ENCODE measurements at places on chromosomes 1 and 21.

- DNase-seq, result no peak
Measured at GRCh38 chr1:98963064-98963758, 41.5 kb downstream of the PLPPR5 start.

GRCh38 chr1:24357038-24357437 lies 37.9 kb downstream of the GRHL3 start:
- DNase-seq, result no peak

DNA sequence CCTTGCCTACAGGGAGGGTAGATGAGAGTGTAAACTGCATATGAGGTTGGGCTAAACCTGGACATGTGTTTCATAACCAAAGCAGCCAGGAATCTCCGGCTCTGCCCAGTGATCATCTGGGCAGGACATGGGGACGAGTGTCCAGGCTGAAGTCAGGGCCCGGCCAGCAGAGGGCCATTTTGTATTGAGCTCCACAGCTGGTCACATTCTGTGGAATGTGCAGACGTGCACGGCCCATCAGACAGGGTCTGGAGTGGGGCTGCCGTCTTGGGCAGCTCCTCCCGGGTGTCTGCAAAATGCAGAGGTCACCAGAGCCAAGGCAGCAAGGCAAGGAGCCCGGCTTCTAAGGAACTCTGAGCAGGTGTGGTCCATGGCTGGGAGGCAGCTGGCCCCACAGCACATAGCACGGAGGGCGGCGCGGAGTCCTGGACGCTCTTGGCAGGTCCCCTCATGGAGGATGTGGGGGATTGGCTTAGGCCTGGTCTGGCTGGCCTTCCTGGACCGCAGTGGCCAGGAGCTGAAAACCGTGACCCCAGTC lies 6.2 kb downstream of the LRRC3 start:
- DNase-seq, result no peak

GRCh38 chr1:115829947-115830346 lies 11.0 kb downstream of the NHLH2 start:
- no peak for DNase-seq

GRCh38 chr1:230026572-230026971 lies 40.5 kb upstream of the GALNT2 start:
- DNase-seq, result no peak

GRCh38 chr1:202547215-202547614 lies 163.0 kb downstream of the SYT2 start:
- DNase-seq, result no peak

GRCh38 chr1:206738370-206739366 lies 31.9 kb upstream of the IL19 start:
- DNase-seq, result no peak

DNA sequence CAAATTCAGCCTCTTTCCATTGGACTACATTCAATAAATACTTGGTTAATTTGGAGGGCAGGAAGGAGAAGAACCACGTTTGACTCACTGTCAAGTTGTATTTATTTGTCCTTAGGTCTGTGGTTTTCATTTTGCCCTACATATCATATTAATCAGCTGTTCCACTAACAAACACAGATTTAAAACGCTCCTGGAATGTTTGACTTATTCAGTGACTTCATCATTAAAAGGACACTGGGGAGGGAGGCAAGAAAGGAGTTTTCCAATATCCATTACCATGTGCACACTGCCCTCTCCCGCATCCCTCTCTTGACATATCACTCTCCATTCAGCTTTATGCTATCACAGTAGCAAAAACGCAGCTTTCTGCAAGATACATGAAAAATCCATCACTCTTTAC lies 98.2 kb upstream of the C1orf87 start:
- no peak for DNase-seq

GRCh38 chr1:228151180-228151925 lies 1.6 kb downstream of the GJC2 start:
- no peak for DNase-seq

GRCh38 chr1:99239690-99240089 lies 24.6 kb upstream of the PLPPR4 start:
- no peak for DNase-seq

DNA sequence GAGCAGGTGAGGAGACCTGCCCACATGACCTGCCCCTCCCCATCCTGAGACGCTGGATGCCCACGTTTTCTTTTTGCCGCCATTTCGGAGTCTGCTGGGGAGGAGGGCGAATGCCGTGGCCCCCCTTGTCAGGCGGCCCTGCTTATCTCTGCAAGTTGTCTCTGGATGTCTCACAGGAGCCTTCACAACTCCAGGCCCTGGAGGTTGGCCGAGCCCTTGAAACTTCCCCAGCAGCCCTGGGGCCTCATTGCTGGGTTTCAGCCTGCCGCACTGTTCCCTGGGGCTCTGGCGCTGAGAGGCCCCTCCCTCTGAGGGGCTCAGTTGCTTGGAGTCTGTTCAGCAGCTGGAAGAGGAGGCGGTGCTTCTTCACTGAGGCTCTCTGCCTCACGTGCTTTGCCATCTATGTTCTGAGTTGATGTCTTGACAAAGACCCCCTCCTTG lies 29.8 kb upstream of the ZBTB21 start:
- DNase-seq, result no peak

DNA sequence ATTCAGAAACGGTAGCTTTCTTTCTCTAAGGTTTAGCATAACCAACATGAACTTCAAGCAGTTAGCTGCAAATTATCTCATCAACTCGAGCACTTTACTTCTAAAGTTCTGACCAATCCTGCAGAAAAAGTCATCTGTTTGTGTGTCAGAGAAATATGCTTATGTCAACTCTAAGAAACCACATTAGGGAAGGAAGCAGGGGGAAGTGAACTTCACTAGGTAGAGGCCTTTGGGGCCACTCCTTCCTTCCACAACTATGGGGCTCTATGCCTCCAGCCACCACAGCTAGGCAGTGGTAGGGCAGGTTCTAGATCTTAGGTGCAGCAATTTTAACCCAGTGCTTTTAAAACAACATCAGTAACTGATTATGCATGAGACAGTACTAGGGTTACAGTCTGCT lies 375.9 kb downstream of the DSCAM start:
- no peak for DNase-seq

DNA sequence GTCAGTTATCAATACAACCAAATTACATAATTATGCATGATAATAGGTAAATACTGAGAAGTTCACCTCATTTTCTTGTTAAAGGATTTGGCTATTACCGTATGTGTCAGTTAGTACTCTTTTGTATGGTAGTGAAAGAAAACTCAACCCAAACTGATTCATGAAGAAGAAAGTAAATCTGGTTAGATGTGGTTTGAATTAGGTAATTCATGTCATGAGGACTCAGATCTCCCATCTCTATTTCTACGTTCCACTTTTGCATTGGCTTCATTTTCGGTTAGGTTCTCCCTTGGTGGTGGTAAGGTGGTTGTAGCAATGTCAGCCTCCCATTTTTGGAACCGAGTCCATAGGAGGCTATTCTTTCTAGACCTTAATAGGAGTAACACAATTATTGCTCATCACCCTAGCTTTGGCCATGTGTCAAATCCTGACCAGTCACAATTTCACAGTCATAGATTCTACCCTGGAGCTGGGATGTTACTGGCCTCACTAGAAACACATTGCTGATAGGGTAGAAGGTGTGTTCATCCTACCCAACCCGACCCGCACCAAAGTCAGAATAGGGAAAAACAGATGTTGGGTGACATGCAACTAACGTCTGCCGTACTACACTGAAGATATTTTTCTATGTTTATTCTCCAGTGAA lies 97.6 kb downstream of the OSBPL9 start:
- no peak for DNase-seq

DNA sequence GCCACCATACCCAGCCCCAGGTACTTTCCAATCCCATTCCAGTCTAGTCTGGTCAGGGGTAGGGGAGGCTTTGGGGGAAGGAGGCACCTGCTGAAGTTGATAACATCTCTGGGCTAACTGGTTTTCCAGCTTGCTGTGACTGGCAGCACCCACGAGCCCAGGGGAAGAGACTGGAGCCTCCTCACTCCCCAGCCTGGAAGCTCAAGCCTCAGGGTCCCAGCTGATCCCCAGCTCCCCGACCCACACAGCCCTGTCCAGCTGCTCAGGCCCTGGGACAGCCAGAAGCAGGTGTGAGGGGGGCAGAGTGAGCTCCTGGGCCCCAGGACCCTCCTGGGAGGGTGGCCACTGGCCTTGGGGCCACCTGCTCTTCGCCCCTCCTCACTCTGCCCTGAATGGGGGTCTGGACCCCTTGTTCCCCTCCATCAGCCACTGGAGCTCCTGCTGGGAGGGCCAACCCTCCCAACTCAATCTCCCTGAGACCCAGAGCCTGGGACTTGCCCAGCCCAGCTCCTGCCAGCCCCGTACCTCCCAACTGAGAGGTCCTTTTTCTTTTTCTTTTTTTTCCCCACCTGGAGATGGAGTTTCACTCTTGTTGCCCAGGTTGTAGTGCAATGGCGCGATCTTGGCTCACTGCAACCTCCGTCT lies 23.5 kb upstream of the RNU1-4 start:
- DNase-seq, result no peak

Measured in effector memory CD4-positive, alpha-beta T cell (primary cell).